ENCODE measurements at places on chromosomes 3 and 15.

DNA sequence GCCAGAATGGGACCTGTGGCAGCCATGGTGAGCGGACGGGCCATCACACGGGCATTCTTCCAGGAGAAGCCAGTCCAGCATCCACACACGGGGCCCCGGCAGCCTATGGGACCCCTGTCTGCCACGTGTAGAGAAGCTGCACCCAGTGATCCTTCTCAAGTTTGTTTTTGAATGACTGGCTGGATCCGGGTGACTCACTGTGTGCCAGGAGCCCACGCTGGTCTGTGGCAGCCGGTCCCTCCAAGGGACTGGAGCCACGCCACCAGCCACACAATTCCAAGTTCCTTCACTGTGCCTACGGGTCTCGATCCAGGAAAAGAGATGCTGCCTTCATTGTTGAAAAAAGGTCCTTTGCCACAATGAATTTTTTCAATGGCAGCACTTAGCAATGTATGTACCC, 58.1 kb downstream of the ATP10A start:
- peak; percentile 14 for DNase-seq

DNA sequence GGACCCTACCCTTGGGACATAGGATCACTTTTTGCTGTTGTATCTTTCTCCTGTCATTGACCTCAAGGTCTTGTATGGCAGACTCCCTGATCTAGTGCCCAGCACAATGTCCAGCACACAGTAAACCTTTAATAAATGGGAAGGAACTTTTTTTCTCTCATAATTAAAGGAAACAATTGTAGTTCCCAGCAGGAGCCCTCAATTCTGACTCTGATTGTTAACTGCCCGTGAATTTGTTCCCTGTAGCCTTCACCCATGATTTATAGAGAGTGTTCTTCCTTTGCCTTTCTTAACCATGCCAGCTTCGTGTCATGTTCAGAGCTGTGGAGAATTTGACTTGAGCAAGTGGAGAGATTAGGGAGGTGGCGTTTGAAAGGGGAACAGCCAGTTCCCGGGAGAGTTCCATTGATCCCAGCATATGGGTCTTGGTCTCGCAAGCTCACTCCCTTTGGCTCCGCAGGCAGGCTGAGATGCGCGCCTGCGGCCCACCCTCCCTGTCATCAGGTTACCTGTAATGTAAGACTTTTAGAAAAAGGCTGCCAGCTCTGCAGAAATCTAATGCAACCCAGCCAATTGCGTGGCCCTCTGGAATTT, 182.6 kb downstream of the TP63 start:
- no peak for DNase-seq

DNA sequence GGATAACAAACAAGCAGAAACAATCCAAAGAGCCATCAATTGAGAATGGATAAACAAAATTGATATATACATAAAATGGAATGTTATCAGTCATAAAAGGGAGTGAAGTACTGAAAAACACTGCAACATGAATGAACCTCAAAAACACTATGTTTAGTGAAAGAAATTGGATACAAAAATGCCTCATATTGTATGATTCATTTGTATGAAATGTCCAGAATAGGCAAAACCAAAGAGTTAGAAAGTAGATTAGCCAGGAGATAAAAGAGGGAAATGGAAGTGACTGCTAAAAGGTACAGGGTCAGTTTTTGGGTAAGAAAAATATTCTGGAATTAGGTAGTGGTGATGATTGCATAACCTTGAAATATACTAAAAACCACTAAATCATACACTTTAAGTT, 9.8 kb upstream of the SLC25A36 start:
- DNase-seq, result no peak

GRCh38 chr3:195802261-195802701, 9.4 kb downstream of the MUC4 start:
- DNase-seq, result no peak

GRCh38 chr15:56428821-56429458, 36.0 kb downstream of the MNS1 start:
- DNase-seq, result peak; percentile 53

GRCh38 chr15:52013151-52013791, 5.7 kb upstream of the MAPK6 start:
- DNase-seq, result peak; percentile 37

- peak; percentile 50 for DNase-seq
These were observed 298.3 kb upstream of the TGFBR2 start for GRCh38 chr3:30308131-30308530.

DNA sequence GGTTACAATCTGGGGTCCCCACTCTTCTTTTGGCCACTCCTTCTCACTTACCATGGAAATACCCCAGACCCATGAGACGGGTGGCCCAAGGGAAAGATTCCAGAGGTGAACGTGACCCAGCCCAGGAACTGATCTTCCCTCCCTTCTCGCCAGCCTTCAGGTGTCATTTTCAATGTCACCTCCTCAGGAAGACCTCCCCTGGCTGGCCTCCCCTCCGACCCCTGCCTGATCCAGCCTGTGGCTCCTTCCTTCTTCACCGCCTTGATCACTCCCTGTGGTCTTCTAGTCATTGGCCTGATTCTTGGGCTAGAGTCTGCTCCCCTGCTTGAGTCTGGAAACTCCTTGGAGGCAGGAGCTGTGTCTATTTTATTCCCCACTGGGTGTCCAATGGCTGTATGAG, 146.1 kb downstream of the SMAD6 start:
- no peak for DNase-seq

DNA sequence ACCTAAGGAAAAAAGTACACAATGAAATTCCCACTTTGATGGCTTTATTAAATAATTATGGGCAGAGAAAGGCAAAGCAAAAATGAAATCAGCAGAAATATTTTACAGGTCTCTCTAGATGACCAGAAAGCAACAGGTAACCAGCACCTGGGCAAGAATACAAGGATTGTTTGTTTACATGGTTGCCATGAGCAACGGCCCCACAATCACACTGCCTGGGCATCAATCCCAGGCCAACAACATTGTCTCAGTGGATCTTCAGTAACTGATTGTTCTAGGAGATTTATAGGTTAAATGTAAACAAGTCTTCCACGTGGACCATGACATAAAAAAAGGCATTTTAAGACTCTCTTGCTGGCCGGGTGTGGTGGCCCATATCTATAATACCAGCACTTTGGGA, 82.6 kb downstream of the PDZRN3 start:
- no peak for DNase-seq

DNA sequence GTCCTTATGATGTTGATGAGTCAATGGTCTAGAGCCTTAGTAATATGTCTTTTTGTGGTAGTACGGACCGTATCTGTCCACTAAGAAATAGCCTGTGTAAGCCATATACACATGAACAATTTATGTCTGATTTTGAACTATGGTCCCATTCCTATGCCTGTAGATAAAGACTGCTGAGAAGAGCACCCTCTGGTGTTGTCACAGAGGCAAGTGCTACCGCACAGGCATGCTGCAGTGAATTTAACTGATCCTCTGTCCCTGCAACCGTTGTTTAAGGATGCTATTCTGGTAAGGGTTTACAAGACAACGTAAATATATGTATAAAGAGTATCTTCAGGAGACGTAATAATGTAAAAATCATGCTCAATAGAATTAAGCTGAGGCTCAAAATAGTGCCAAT, 170.7 kb downstream of the UBE3A start:
- DNase-seq, result no peak

DNA sequence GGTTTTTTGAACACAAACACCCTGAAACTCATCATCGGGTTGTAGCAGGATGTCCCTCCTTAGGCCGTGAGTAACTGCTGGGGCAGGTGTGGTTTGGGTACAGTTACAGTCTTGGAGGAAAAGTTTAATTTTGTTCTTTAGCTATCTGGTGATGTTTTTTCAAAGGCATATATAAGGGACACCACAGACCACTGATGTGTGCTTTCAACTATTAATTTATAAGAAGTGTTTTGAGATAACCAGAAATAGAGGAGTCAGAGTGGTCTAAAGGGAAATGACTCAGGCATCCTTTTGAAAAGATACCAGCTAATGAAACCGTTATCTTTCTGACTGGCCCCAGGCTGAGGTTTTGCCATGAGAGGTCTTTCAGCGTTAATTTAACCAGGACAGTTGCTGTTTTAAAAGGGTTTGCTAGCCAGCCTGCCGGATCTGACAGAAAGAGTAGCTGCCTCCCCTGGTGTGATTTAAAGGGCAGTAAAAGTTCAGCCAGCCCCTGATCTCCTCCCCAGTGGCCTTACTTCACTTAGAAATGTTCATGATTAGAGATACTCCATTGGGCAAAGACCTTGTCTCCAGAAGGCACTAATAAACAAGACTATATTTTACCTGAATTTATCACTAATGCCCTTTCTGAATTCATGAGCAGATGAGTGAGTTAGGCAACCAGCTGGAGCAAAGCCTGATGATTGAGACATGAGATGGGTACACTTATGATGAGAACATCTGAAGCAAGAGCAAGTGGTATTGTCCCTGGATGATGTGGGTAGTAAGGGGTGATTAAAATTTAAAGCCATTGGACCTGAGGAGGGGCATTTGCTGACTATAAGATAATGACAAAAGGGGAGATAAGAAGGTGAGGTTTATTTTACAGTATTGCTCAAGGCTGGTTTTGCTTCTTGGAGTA, 482.5 kb upstream of the TBL1XR1 start:
- DNase-seq, result peak; percentile 86

GRCh38 chr3:114732353-114732752, 414.7 kb downstream of the ZBTB20 start:
- DNase-seq, result no peak

DNA sequence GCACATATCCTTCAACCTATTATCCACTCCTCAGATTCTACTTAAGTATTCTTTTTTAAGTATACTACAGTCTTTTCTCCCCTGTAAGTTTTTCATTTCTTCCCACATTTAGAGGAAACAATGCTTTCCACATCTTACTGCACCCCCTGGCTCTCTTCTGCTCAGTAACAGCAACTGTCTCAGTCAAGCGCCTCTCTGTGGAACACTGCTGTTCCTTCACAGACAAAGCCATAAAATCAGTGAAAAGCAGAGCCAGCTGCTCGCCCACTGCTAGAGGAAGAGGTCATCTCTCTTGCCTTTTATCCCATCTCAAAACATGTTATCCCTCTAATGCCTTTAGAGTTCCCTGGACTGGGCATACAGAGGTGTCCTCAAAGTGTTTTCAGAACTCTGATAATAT, 24.8 kb downstream of the SERP1 start:
- no peak for DNase-seq

DNA sequence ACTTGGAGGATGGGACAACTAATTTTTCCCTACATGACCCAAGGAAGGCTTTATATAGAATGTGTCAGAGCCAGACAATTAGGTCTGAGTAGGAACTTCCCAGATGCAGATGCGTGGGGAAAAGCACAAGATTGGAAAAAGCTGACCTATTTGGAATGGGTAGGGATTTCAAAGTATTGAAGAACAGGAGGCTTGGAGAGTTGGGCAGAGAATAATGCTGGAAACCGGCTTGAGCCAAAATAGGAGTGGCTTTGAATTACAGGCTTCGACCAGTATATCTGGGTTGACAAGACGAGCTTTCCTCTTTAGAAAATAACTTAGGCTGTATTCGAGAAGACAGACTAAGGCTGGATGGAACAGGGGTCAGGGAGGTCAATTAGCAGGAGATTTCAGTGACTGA, 181.1 kb downstream of the GBE1 start:
- DNase-seq, result no peak

DNA sequence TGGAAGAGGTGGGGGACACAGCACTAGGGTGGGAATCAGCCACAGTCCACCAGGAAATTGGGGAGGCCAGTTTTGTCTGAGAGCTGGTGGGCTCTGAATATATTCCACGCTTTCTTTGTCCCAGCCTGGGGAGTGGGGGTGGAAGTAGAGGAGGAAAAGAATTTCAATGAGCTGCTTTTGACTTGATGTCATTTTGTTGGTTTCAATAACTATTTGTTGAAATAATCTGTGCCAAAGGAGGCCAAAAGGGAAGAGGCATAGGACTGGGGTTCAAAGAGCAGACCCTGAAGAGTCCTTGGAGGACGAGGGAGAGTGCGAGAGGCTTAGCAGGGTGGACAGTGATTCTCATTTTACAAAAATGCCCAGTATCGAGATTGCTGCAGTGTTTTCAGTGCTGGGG, 262.3 kb downstream of the SHQ1 start:
- DNase-seq, result no peak

- no peak for DNase-seq
These were observed 102.1 kb downstream of the SRGAP3 start for GRCh38 chr3:9147215-9147895.

DNA sequence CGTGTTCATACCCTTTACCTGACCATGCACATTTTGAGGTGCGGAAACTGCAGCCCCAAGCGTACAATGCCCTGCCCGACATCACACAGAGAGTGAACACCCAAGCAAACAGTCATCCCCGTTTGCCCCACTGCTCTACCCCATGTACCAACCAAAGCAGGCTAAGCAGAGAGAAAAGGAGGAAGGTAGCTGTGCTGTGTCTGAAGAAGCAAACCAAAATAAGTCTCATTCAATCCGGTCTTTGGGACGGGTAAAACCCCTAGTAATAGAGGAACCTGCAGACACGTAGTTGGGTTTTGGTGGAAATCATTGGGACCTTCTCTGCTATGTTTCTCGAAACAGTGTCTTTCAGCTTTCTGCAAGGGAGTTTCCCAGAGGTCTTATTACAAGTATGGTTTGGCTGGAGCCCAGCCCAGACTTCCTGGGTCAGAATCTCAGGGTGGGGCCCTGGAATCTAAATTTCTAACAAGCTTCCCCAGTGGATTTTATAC, 164.6 kb upstream of the HES1 start:
- DNase-seq, result no peak

DNA sequence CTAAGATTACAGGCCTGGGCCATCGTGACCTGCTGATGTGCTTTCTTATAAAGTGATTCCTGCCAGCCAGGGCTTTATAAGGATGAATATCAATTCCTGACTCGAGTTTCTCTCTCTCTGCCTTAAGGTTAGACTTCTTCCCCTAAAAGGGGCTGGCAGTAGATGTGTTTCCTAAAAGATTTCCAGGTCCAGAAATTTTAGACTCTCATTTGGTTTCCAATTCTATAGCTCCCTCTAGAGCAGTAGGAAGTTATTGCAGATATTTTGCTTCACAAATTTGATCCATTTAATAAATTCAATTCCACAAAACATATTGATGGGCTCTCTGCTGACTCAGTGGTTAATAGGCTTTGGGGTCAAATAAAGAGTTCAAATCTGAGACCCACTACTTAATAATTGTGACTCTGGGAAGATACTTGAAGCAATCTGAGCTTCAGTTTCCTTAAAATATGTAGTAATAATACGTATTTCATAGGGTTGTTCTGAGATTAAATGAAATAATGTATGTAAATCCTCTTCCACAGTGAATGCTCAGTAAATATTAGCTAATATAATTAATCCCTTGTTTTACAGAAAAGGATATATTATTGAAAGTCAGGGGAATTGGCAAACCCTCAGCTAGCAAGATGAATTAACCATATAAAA, 2.1 kb downstream of the TRIM69 start:
- DNase-seq, result peak; percentile 80

- no peak for DNase-seq
These were observed 31.7 kb upstream of the SLCO2A1 start for GRCh38 chr3:134061401-134061800.

GRCh38 chr3:128207951-128208350, 54.7 kb downstream of the EEFSEC start:
- no peak for DNase-seq

- DNase-seq, result no peak
These were observed 193.2 kb downstream of the PDCD6IP start for GRCh38 chr3:33991673-33992072.

- no peak for DNase-seq
These were observed 119.9 kb upstream of the MELTF start for GRCh38 chr3:197149528-197149927.

Measured in cardiac fibroblast (primary cell).